ENCODE measurements at places on chromosomes 7 and 10.

DNA sequence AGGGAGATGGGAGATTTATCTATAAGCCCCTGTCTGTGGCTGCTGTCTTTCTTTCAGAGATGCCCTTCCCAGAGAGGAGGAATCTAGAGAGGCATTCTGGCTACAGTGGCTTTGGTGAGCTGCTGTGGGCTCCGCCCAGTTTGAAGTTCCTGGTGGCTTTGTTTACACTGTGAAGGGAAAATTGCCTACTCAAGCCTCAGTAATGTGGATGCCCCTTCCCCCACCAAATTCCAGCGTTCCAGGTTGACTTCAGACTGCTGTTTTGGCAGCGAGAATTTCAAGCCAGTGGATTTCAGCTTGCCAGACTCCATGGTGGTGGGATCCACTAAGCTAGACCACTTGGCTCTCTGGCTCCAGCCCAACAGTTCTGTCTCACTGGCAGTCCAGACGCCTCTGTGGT lies 951.6 kb downstream of the CCSER2 start:
- no peak for DNase-seq

GRCh38 chr10:91582153-91582554 lies 50.7 kb downstream of the PPP1R3C start:
- no peak for DNase-seq

DNA sequence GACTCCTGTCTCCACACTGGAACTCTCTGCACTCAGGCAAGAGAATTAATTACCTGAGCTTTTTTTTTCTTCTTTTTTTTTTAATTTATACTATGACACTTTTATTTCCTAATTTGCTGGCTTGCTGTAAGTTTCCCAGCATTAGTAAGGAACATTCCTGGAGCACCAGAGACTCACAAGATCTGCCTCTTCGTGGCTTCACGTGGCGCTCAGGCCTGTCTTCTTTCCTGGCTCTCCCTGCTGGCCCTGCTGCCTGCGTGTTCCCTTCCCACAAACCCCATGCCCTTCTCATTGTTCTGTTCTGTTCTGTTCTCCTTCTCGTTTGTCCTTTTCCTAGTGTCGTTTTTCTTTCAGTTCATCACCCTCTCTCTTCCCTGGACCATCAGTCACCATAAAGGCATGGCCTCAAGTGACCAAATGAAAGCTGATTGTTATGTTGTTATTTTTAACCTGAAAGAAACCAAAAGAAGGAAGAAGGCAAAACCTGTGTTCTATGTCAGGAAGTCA lies 591.6 kb upstream of the PFKP start:
- no peak for DNase-seq

DNA sequence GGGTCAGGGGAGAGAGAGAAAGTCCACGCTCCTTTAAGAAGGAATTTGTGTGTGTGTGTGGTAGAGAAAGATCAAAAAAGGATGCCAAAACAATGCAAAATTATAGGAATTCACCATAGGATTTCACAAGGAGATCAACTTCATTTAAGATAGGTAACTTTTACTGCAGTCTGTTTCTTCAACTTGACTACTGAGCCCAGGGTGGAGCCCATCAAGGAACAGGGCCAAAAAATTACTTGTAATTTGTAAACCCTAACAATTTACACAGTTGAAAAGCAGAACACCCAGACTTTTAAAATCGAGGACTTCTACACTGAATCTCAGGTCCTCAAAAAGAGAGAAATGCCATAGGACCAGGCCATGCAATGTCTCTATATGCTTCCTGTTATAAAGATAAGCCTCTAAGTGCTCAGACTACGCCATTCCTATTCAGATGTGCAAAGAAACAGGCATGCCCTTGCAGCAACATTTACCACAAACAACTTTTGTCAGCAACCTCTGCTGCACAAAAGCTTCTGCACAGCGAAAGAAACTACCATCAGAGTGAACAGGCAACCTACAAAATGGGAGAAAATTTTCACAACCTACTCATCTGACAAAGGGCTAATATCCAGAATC lies 10.6 kb upstream of the GIMAP4 start:
- DNase-seq, result no peak

- DNase-seq, result no peak
Measured at GRCh38 chr10:112838784-112839481, 111.1 kb upstream of the TCF7L2 start.

- DNase-seq, result no peak
Measured at GRCh38 chr10:101020427-101021075, 10.4 kb downstream of the PDZD7 start.

GRCh38 chr7:136741941-136742340 lies 126.5 kb upstream of the CHRM2 start:
- no peak for DNase-seq

- no peak for DNase-seq
Measured at GRCh38 chr10:124279882-124280281, 138.8 kb downstream of the OAT start.

DNA sequence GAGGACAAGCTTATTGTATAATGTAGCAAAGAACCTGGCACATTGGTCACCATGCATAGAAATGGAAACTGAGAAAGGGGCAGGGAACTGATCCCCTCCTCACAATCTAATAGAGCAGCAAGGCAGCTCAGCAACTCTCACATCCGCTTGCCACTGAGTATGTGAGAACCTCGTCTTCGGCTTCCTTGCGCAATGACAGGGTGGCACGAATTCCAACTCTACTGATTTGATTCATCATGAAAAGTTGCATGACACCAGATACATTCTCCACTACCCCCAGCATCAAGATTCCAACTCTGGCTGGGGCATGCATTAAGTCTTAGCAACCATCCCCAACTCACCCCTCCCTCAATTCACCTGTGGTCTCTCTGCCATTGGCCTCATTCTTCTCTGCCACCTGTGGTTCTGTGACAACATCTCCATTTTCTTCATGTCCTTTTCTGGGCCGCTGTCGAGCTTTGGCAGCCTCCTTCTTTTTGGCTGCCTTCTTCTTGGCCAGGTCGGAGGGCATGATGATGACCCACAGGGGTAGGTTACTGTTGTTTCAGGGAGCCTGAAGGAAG lies 976 bp downstream of the ABCF2 start:
- no peak for DNase-seq

DNA sequence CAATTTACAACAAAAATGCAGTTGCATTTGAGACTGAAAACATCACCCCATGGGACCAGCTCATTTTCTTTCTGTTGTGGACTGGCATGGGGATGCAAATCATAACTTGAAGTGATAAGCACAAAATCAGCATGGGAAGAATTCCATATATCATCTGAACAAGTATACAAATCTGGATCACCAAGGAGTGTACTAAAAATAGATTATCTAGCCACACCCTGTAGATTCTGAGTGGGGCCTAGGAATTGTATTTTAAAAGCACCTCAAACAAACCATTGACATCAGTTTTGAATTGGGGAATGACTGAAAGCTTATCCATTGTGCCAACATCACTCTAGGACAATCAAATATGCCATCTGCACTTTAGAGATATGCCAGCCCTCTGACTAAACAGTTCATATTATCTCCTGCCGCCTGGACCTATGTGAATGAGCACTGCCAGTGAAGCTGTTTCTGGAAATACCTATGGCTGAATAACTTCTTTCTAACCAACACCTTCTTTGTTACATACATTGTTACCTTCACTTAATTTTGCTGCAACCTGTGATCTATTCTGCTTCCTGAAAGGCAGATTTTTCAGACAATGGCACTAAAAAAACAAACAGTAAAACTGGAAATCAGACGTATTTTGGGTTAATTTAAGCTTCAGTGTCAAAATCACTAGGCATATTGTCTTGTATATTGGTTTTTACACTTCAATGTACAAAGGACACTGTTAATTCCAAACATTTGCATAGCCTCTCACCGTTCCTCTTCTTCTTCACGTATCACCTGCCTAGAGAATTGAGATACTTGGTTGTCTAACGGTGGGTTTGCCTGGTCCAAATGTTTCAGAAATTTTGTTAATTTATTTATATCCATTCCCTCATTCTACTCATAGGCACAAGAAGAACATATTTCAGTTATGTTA lies 42.4 kb upstream of the HGF start:
- no peak for DNase-seq
